ENCODE measurements at places on chromosomes 2 and 18.
A peak's percentile ranks its signal among the peaks of the same experiment; 100 is the strongest.

GRCh38 chr2:26588576-26588975, 52.6 kb downstream of the CIB4 start:
- DNase-seq = no peak

- peak; percentile 100 for DNase-seq
Measured at GRCh38 chr18:48629730-48630324, 91.0 kb downstream of the CTIF start.

DNA sequence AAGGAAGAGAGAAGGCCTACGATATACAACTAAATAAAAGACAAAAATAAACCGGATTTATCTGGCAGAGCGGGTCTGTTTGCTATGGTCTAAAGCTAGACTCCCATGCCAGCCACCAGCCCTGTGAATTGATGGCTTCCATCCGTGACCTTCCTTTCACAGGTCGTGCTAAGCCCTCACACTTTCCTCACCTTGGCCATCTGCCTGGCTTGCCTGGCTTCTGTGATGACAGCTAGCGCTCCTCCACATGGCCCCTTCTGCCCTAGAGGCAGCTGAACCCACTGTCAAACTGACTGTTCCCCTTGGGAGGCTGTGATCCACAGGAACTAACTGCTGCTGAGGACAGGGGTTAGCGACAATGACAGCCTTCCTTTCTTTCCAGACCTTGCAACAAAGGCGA, 32.5 kb downstream of the GAREM1 start:
- DNase-seq = no peak

DNA sequence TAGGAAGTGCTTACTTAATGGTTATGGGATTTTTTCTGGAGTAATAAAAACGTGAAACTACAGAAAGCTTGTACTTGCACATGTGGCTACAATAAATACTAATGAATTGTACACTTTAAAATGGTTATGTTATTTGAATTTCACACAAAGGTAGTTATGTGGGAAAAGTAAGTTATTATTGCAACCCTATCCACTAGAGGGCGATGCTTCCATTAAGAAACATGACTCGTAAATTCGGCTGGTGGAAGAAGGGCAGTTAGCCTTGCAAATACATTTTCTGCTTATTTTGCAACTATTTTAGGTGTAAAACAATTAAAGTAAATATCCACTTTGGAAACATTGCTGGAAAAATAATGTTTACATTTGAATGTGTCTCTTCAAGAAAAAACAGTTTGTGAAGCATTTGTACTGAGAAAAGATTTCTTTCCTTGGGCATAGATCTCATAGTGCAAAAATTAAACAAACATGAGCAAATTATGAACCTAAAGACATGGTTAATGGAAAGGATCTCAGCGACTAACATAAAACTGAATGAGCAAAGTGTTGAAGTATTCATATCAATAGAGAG, 68.1 kb upstream of the CSRNP3 start:
- peak; percentile 60 for DNase-seq

GRCh38 chr2:236545814-236546480, 23.7 kb upstream of the ACKR3 start:
- DNase-seq = no peak

GRCh38 chr18:56977771-56978170, 169.1 kb upstream of the BOD1L2 start:
- no peak for DNase-seq

- DNase-seq = no peak
Measured at GRCh38 chr2:45337481-45337880, 273.6 kb downstream of the SRBD1 start.

- no peak for DNase-seq
Measured at GRCh38 chr2:140356697-140357096, 1576.5 kb upstream of the NXPH2 start.

DNA sequence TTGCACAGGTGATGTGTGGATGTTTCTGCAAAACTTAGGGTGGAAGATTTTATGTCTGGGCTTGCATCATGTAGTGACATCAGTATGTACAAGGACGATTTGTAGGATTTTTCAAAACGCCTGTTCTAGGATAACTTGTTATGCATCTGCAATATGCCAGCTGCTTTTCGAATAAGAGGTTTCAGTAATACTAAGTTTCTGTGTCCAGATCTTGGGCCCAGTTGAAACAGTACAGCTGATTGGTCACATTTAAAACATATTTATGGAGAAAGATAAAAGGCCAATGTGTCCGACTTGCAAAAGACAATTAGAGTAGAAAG, 1.2 kb downstream of the PTPN4 start:
- no peak for DNase-seq
